ENCODE measurements at places on chromosomes 6 and 20.

- DNase-seq: no peak
Observed at GRCh38 chr6:66429210-66429609, 722.2 kb upstream of the EYS start.

DNA sequence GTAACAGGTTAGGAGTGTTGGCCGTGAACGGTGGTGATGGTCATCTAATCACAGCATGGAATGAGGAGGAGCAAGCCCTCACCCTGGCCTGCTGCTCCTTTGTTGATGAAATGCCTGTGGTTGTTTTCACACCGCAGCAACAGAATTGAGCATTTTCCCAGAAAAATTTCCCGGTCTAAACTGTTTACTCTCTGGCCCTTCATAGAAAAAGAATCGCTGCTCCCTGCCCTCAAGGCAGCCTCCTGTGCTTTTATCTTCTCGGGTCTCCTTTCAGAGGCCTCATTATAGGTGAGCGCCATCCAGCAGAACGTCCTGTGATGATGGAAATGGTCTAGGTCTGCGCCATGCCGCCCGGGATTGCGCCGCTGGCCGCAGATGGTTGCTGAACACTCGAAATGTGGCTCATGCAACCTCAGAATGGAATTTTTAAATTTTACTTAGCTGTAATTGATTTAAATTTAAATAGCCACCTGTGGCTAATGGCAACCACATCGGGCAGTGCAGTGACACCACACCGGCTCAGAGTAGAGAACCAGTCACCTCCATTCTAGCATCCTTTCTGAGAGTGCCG, 30.2 kb downstream of the PHACTR3 start:
- DNase-seq: no peak

DNA sequence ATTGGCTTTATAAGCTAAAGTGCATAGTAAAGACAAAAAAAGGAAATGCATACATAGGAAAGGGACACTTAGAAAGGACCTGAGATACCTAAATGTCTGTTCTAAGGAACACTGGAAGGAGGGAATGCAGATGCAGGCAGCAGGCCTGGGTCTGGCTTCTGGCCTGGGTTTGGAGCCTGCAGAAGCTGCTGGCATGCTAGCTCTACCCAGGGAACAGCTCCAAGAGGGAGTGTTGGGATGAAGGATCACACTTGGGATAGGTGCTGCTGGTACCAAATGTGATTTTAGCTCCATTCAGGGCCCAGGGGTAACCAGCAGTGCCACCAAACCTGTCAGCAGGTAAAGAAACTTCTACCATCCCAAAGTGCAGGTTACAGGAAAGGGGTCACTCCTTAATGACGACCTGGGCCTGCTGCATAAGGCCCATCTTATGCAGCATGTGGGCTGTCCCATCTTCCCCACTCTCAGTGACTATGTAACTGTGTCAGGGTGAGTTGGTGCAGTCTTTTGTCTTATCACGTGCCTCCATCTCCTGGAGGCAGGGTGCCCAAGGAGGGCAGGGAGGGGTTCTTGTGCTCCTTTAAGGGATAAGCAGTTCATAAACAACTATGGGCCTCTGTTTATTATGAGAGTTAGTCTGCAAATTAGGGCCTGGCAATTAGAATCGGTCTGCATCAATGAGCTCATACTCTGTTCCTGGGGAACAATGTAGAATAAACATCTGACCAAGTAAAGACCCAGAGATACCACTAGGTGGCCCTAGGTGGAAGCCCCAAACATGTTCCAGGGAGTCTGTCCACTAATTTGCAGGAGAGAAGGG, 26.9 kb downstream of the DDX27 start:
- DNase-seq: no peak

DNA sequence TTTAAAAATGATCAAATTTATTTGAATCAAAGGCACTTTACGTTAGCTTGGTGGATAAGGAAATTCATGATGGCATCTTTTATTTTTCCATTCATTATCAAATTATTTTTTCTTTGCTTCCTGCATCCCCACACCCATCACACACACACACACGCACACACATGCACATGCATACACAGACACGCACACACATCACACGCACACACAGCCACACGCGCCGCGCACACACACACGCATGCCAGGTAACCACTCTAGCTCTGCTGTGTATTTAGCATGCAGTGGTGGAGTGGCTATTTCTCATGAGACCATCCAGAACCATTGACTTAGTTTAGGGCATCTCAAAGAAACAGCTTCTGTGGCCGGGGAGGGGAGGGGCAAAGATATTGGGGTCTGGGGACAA, 47.0 kb downstream of the GNAS start:
- no peak for DNase-seq

- DNase-seq: no peak
Observed at GRCh38 chr6:170429450-170429849, 122.9 kb downstream of the FAM120B start.

DNA sequence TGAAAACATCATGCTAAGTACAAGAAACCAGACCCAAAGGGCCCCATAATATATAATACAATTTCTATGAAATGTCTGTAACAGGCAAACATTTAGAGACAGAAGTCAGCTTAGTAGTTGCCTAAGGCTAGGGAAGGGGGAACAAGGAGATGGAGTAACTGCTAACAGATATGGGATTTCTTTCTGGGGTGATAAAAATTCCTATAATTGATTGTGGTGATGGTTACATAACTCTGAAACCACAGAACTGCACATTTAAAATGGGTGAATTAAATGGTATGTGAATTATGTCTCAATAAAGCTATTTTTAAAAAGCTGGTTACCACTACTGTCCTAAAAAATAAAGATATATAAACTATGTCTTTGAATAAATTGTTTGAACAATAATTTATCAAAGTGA, 3.2 kb downstream of the CEP162 start:
- no peak for DNase-seq

DNA sequence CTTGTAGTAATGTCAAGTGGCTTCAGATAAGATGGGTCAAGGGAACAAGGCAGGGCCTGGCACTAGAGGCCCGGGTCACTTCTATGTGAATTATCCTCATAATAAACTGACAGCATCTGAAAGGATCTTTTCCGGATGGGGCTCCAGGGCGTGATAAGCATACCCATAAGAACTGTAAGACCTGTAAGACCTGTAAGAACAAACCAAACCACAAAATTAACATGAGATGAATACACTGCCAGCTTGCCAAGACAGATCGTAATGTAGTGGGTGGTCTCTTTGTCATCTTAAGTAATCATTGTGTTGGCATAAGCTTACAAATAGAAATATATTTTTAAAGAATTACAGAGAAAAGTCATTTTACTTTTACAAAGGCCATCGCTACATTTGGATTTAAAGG, 334.9 kb downstream of the RFPL4B start:
- DNase-seq: no peak

GRCh38 chr6:134667111-134667510, 282.8 kb downstream of the ALDH8A1 start:
- DNase-seq: no peak

- no peak for DNase-seq
Observed at GRCh38 chr20:47468290-47469050, 33.2 kb upstream of the NCOA3 start.

DNA sequence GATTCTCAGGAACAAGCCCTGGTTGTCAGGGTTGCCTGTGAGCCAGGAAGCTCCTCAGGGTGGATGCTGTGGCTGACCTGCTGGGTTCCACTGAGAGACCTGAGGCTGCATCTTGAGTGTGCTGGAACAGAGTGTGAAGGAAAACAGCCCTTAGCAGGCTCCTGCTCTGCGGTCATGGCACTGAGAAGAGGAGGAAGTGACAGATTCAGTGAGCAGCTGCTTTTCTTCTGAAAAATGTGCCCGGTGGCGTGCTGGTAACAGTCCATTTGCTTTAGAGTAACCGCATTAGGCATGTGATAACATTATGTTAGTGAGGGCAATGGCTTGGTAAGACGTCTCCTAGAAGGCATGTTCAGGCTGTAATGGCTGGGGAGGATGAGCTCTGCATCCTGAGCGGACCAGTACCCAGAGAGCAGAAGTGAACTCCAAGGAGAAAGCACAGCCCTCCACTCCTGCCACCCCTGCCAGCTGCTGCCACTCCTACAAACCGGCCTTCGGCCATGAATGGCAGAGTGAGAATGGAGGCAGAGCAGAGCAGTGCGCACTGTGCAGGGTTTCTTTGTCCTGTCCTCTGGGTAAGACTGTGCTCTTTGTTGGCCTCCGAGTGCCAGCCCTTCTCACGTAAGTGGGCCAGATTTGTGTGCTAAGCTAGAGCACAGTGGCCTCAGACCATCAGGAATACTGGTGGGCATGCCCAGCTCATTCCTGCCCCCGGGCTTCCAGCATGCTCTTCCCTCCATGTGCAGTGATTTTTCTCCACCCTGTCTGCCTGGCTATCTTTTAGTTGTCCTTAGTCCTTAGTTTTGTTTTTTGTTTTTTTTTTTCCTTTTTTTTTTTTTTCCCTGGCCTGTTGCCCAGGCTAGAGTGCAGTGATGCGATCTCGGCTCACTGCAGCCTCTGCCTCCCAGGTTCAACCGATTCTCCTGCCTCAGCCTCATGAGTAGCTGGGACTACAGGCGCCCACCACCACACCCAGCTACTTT, 98.1 kb upstream of the VSTM2L start:
- DNase-seq: peak; percentile 54

DNA sequence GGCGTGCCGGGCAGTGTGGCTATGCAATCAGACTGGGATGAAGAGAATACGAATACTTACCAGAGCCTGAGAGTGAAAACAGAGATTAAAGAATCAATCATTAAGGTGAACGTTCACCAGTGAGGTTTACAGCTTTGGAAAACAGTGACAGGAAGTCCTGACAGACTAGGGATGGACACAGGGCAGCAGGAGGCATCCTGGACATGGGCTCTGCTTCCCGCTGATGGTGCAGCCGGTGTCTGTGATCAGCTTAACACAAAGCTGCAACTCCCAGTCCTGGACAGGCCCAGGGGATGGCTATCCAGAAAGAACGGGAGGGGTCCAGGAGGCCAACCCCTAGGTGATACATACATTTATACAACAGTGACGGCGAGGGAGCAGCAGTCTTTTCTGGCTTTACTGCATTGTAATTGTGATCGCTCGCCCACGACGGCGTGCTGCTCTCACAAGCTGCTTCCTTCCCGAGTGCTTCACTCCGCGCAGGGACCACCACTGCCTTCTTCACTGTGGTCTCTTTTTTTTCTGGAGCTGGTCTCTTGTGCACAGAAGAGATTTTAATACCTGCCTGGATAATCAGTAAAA, 20.7 kb downstream of the DIDO1 start:
- DNase-seq: no peak

GRCh38 chr6:141140905-141141304, 991.8 kb upstream of the GJE1 start:
- DNase-seq: no peak

- DNase-seq: no peak
Observed at GRCh38 chr6:143575440-143575839, 63.9 kb upstream of the FUCA2 start.

DNA sequence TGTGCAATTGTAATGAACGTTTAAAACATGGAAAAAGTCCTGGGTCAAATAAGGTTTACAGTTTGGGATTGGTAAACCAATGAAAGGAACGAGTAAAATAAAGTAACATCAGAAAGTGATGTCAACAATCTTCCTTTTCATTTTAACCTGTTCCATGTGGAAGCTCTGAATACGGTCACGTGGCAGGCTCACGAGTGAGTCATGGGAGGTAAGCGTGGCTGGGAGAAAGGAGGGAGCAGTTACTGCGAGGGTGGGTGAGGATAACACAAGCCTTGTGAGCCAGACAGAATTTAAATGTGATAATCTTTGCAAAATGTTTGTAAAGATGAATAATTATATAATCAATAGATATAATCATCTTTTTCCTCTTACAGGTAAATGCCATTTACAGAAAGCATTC, 171.3 kb upstream of the HDAC2 start:
- DNase-seq: no peak

- DNase-seq: no peak
Observed at GRCh38 chr6:40732878-40733277, 145.7 kb upstream of the LRFN2 start.

Measured in anterior cingulate cortex (tissue), 58 donors.